ENCODE measurements at places on chromosomes 6 and 20. TPM values are rescaled to one million over a fixed set of nuclear protein-coding genes. Genes with fewer than 3 reads are reported as not detected.

DNA sequence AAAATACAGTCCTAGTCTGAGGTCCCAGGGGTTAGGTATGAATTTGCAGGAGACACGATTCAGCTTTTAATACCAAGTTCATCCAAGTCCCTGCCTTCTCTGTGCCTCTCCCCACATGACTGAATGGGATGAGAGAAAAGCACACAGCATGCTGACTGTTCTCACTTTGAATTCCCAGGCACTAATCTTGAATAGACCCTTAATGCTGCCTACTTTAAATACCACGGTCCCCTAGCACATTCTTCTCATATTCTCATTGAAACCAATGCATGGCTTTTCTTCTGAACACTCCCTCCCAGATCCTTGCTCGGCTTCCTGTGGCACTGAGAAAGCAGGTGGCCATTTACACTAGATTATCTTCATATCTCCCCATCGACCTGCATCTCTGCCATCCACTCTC, 30.1 kb upstream of the SCAF8 start:
- DNase-seq, result no peak

DNA sequence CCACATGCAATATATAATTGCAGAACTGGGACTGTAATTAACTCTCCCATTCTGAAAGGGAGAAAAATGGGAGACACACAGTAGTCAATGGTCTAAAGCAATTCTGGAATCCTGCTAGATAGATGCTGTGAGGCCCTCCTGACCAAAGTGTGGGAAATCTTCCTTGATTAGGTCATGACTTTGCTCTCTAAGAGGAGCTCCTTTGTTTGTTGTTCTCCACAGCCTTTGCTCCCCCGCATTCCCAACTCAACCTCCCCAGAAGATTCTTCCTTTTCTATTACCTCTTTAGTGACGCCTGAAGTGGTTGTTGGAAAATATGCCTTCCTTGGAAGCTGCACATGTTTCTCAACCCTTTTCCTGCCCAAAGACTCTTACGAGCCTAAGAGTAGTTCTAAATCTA, 28.8 kb upstream of the LIN28B start:
- no peak for DNase-seq

DNA sequence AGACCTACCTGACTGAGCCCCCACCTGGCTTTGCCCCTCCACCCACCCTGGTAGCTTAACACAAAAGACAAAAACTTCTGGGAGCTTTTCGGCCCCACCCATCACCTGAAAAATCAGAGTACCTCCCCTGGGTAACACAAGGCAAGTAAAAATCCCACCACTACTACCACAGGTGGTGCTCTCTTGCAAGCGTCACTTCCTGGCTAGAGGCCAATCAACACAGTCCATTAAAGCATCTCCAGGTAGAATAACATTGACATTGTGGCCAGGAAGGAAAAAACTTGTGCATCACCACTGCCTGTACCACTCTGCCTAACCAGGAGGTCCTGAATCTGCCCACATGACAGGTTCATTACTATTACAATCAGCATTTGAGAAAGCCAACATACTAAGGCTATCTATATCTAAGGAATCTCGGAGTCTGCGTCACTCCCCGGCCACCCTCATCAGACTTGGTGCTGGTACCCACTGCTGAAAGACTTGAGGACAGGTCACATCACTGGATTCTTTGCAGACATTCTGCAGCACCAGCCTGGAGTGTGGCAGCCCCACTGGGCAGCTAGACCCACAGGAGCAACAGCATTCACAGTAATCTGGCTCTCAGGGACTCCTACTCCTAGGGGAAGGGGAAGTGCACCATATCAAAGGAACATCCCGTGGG, 125.9 kb downstream of the CDK19 start:
- no peak for DNase-seq

GRCh38 chr20:20373091-20373571, 5.2 kb downstream of the INSM1 start:
- DNase-seq, result peak; percentile 41

GRCh38 chr6:141551318-141551717, 581.4 kb upstream of the GJE1 start:
- no peak for DNase-seq

- no peak for DNase-seq
Observed at GRCh38 chr20:51036827-51037531, 14.1 kb upstream of the KCNG1 start.

DNA sequence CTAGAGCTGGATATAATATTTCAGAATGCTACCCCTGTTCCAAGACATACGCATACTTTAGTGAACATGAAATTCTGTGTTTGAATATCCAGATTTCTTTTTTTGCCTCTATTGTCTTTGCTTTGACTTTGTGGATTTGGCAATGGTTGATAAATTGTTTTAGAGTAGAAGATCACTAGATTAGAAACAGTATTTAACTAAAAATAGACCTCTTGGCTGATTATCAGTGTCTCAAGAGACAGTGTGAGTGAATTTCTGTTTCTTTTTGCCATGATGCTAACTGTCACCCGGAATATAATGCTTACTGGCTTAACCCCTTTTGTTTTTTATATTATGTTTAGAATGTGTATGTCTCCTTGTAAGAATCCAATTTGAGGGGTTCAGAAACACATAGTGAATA, 102.5 kb downstream of the PLCB1 start:
- peak; percentile 47 for DNase-seq

DNA sequence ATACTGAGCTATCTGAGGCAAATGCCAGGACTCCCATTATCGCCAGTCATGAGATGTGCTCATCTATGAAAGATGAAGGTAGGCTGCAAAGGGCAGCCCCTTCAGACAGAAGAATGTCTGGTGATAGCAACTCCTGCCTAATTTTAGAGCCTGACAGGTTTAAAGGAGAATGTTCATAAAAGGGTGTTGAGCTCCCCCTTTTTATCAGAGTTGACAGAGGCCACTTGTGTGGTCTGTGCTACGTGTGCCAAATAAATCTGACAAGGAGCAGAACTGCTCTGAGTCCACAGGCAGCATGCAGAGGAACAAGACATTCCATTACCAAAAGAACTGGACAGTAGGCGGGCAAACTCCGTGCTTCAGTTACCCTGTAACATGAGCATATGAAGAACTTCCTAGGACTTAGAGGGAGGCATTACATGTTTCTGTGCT, 101.8 kb downstream of the PREP start:
- DNase-seq, result no peak

GRCh38 chr20:1899241-1899525, 4.0 kb downstream of the SIRPA start:
- no peak for DNase-seq

DNA sequence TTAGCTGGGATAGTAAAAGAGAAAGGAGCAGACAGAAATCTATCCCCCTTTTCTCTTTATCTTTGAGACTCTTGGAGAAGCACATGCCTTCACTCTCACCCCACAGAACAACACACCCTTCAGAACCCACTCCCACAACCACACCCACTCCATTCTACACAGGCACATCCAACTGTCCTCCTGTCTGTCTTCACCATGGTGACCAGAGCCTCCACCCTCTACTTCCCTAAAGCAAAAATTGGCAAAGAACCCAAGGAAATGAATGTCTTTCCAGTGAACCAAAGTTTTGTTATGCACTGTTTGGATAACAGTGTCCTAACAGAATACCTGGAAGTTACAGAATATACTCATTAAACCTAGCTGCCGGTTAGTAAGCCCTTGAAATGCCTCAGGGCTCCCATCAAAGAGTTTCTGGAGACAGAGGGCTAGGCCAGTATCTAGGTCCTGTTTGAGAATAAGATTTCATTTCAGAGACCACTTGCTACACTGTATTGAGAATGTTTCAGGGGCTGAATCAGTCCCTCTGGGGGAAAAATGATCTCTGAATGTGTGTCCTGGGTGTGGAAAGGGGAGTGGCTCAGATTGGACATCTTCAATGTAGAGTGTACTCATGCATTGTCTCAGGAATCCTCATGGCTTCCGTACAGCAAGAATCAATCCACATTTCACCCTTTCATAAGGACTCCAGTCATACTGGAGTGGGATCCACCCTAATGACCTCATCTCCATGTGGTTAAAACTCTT, 101.1 kb downstream of the LY86 start:
- peak; percentile 63 for DNase-seq

- no peak for DNase-seq
Observed at GRCh38 chr6:83260577-83260976, 67.4 kb downstream of the RWDD2A start.

DNA sequence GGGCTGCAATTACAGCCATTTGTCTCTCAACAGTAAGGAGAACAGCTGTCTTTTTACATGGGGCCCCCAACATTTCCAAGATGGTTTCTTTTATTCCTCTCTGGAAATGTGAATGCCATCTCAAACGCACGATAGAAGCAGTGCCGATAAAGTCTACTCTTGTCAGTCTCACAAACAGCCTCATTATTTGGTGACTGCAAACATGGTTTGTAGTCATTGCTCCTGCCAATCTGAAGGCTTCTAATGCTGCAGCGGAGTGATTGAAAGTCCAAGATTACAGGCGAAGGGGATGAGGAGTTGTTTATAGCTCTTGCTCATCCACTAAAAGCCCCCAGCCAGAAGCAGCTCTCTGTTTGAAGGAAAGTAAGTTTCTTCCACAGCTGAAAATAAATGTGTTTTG, 657.1 kb downstream of the CBLN4 start:
- no peak for DNase-seq

GRCh38 chr6:81761197-81761596, 8.7 kb upstream of the TENT5A start:
- DNase-seq, result no peak

- no peak for DNase-seq
Observed at GRCh38 chr20:45470262-45470931, 844 bp downstream of the WFDC2 start.

DNA sequence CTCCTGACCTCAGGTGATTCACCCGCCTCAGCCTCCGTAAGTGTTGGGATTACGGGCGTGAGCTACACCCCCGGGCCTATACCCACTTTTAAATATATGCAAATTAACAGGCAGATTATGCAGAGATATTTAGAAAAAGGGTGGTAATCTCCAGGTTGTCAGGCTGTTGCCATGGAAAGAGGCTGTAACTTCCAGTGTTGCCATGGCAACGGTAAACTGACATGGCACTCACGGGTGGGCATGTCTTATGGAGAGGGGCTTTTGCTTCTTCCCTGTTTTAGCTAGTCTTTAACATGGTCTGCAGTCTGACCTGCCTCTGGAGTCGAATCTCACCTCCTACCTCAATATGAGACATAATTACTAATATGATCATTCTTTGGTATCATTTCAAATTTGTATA, 44.9 kb downstream of the ZNF334 start:
- no peak for DNase-seq

DNA sequence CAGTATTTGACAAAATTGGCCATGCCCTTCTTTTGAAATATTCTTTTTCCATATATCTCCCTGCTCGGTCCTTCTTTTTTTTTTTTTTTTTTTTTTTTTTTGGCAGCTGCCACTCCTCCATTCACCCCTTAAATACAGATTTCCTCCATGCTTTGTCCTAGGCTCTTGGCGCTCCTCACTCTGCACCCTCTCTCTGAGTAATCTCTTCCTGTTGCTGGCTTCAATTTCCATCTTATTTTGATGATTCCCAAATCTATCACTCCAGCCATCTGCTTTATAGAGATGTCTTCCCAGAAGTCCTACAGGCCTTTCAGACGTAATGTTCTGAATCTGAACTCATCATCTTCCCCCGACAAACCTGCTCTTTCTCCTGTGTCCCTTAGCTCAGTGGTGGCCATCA, 12.8 kb upstream of the KLHL32 start:
- no peak for DNase-seq

DNA sequence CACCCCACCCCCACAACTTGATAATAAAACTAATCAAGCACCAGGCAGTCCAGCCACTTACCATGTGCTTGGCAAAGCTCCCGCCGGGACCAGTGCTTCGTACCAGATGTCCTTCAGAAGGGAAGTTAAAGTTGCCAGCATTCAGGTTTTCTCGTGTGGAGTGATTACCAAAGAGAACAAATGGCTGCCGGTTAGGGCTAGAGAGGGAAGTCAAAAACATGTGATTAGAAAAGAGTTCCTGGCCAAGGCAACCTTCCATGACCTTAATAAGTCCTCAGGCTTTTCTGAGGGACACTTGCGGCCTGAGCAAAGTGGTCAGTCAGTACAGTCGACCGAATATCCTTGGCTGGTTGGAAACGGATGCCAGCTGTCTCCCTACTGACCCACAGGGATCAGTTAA, 67.0 kb downstream of the DNAAF9 start:
- no peak for DNase-seq

DNA sequence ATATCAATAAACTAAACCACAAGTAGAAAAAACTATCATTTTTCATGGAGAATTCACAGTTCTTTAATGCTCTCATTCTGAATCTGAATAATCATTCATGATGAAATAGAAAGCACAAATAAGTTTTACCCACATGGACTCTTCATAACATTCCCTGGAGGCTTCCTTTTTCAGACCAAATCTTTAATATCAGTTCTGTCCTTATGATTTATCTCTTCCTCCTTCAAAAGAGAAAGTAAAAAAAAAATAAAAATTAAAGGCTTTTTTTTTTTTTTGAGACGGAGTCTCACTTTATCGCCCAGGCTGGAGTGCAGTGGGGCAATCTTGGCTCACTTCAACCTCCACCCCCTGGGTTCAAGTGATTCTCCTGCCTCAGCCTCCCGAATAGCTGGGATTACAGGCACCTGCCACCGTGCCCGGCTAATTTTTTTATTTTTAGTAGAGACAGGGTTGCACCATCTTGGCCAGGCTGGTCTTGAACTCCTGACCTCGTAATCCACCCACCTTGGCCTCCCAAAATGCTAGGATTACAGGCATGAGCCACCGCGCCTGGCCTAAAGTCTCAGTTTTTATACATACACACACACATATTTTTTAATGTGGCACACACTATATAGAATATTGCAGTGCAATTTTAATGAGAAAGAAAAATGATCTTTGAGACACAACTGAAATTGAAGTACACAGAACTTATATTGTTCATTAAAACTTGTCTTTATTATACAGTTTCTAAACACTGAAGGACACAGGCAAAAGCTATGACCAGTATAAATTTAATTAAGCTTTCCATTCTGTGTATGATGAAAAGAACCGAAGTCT, 31.9 kb upstream of the ZNF217 start:
- no peak for DNase-seq

- no peak for DNase-seq
Observed at GRCh38 chr20:8562356-8562755, 430.3 kb downstream of the PLCB1 start.

GRCh38 chr20:63682384-63683139, 13.9 kb upstream of the TNFRSF6B start:
- DNase-seq, result no peak

Gene C6orf58
- total RNA-seq, result 0.20 TPM

Gene WFDC10B
- total RNA-seq, result not detected

Gene TINAG
- 0.20 TPM for total RNA-seq

Gene RSPH9
- total RNA-seq, result 0.30 TPM

Gene TFAP2D
- total RNA-seq, result not detected

Gene BYSL
- total RNA-seq, result 14.4 TPM

Gene KCNK16
- total RNA-seq, result not detected

Gene OR2H2
- not detected for total RNA-seq

Gene GHRH
- not detected for total RNA-seq

Gene MBOAT1
- total RNA-seq, result 11.8 TPM

Gene DNAH8
- 0.89 TPM for total RNA-seq
